Fibroblast of upper back skin (primary cell): ENCODE measurements at places on chromosomes 13 and 19.

- peak; percentile 93 for DNase-seq
Observed at GRCh38 chr19:37997911-37998344, 90.9 kb downstream of the SIPA1L3 start.

DNA sequence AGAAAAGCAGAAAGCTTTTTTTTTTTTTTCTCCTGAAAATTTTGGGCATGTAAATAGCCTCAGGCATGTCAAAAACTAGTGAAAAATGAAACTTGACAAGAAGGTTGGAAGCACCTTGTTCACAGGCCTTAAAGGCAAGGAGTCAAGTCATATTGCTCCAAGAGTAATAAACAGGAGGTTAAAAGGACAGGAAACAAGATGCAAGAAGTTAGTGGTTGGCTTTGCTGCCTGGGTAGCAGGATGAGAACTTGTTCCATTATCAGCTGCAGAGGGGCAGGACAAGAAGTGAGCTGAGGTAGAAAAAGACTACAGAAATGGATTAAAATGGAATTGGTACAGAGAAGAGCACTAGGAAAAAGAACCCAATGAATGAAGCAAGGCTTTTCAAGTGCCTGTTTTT is 242.6 kb downstream of the DCT start:
- no peak for DNase-seq

DNA sequence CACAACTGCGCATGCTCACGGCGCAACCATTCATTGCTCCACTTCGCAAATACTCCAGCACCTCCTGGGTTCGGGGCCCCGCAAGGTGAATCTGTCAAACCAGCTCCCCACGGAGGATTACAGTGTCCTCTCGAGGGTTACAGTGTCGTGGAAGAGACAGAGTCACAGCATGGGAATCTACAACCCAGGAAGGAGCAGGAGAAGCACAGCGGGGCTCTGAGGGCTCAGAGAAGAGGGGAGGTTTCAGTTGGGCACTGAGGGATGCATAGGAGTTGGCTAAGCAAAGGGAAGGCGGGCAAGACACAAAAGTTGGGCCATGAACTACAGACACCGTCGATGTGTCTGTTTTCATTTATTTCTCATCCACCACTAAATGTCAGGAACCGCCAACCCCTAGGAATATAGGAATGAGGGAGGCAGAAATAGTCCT is 1.0 kb upstream of the GTF2F1 start:
- no peak for DNase-seq

- DNase-seq, result no peak
Observed at GRCh38 chr19:15431396-15432017, 12.7 kb upstream of the AKAP8L start.

- DNase-seq, result peak; percentile 50
Observed at GRCh38 chr13:93690139-93690538, 463.5 kb downstream of the GPC6 start.

GRCh38 chr19:4278010-4278409 is 1.1 kb upstream of the SHD start:
- no peak for DNase-seq

GRCh38 chr19:30535011-30535410 is 162.8 kb downstream of the ZNF536 start:
- DNase-seq, result no peak

DNA sequence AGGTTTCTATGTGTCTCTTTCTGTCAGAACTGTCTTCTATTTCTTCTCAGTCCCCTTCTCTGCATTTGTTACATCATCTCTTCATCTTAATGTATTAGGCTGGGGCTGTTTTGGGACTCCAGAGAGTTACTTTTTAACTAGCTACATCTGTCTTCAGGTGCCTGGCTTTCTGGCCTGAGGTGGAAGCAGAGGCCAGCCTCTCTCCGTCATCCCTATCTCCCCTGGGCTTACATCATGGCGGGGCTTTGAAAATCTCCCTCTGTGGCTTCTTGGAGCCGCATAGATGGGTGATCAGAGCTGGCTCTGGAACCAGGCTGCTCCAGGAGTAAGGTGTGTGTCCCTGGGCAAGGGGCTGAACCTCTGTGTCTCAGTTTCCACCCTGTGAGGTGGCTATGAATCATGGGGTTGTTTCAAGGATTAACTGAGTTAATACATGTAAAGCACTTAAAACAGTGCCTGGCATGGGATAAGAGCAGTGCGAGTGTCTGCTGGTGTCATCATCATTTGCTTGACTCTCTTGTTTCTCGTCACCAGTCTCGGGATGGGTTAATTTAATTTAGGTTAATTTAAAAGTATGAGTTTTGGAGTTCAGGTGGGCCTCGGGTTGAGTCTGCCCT is 2.0 kb downstream of the EPN1 start:
- no peak for DNase-seq

DNA sequence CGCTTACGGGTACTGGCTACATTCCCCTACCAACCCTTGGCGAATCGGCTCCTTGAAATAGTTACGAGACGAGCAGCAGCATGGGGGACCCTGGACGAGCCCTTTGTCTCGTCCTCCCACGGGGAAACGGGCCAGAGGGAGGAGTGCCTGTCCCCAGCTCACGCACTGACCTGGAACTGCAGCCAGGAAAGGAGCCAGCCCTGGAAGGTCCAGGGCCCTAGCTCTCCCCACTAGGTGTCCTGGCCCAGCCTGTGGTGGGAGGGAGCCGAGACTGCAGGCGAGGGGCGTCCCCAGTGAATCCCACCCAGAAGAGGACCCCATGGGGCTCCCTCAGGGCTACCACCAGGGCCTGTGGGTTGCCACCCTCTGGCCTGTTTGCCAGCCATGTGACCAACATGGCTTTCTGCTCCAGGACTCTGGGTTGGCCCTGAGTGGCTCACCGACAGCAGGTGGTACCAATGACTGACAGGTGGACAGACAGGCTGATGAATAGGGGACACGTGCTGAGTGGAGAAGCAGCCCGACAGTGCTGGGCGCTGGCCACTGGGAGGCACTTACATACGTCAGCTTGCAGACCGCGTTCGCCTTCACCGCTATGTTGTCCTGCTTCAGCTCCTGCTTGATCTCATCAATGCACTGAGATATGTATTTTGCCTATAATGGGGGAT is 13.2 kb downstream of the AP3D1 start:
- no peak for DNase-seq

DNA sequence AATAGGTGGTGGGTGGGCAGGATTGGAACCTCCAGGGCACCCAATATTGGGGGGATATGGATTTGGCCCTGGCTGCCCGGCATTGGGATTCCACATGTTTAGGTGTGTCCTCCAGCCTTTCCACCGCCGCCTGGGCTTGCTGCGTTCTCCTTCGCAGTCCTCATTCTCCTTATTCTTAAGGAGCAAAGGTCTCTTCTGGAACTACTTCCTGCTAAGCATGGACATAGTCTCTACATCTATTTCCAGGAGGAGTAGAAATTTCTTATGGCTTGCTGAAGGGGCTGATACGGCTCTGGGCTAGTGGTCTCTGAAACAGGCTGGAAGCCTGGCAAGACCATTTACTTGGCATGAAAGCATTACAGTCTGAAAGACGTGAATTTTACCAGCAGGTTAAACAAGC is 9.2 kb upstream of the FCGBP start:
- DNase-seq, result no peak

- no peak for DNase-seq
Observed at GRCh38 chr13:111971891-111972780, 94.8 kb upstream of the SOX1 start.

GRCh38 chr13:51874651-51875050 is 12.9 kb downstream of the CCDC70 start:
- DNase-seq, result no peak

DNA sequence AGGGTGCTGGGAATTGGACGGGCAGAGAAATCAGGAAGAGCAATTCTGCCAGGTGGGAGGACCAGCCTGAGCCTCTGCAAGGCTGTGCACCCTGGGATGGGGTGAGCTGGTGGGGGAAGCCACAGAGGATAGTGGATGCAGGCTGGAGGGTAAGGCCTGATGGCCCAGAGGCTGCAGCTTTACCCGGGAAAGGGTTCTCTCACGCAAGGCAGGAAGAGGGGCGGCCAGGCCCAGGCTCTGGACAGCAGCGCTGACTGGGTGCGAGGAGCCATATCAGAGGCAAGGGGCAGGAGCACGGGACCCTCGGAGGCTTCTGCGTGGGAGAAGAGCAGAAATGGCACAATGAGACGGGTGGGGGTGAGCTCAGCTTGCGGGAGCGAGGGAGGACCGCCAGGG is 104.6 kb downstream of the SOX1 start:
- DNase-seq, result no peak

DNA sequence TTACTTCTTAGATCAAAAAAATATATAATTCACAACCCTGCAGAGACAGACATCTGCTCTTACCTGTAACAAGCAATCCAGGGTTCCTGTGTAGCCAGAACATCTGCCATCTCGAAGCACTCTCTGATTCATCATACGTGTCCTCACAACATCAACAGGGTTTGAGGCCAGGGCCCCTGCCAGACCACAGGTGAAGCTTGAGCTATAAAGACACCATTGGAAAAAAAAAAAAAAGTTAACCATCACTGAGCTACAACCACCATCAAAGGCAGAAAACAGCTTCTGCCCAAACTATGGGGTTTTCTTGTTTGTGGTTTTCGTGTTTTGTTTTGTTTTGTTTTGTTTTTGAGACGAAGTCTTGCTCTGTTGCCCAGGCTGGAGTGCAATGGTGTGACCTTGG is 19.3 kb downstream of the SLC25A30 start:
- no peak for DNase-seq

DNA sequence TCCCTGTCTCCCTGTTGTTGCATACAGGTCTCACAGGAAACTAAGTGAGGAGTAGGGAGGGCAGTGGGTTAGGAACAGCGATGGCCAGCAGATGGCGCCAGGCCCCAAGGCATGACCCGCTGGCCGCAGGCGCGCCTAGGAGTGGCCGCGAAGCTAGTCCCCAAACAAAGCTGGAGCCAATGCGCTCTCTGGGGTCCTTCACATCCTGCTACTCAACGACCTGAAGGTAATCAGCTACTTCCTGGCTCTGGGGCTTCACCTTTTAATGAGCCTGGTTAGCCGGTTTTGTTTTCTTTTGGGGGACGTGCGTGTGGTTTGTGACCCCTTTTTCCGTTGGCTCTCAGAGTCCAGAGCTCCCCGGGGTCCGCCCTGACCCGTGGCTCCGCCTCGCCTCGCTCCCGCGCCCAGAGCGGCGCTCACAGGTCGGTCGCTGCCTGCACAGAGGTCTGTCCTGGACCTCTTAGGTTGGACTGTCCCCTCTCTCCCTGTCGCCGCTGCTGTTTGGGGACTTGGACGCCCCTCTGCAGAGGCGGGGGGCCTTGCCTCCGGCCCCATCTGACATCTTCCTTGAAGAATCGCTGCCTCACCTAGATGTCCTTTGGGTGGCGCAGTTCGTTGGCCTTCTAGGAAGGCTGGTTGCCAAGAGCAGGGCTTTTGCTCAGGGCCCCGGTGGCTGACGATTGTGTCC is 62.2 kb upstream of the GTF3A start:
- DNase-seq, result peak; percentile 70
